ENCODE measurements at places on chromosomes 2 and 18.

- no peak for DNase-seq
Observed at GRCh38 chr2:158357699-158358098, 98.9 kb downstream of the CCDC148 start.

DNA sequence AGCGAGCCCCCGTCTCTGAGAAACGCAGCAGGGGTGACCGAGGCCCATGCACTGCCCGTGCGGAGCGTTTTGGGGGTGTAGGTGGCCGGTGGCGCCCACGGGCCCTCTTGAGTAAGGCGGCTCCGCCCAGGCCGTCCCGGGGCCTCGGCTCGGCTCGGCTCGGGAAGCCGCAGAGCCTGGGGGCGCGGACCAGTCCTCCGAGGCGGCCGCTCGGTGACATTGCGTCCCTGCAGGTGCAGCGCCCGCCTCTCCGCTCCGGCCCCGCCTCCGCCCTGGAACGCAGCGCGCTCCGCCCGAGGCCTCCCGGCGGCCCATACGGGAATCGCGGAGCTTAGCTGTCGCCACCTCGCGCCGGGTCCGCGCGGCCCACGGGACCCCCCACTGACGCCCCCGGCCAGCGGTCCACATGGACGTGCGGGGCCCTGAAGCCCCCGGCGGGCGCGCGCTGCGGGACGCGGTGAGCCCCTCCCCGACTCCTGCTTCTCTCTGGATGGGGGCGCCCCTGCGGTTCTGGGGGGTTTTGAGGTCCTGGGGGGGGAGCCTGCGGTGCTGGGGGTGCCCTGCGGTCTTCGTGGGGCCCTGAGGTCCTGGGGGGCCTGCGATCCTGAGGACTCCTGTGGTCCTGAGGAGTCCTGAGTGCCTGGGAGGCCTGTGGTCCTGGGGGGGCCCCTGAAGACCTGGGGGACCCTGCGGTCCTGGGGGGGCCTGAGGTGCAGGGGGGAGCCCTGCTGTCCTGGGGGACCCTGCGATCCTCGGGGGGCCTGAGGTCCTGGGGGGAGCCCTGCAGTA is at the start of gene HSBP1L1:
Gene HSBP1L1 (plus strand): TSS at position 314 of the 789 bp plus-strand sequence. CDS start 93 bp downstream, at position 407.
- DNase-seq, result peak; percentile 58

DNA sequence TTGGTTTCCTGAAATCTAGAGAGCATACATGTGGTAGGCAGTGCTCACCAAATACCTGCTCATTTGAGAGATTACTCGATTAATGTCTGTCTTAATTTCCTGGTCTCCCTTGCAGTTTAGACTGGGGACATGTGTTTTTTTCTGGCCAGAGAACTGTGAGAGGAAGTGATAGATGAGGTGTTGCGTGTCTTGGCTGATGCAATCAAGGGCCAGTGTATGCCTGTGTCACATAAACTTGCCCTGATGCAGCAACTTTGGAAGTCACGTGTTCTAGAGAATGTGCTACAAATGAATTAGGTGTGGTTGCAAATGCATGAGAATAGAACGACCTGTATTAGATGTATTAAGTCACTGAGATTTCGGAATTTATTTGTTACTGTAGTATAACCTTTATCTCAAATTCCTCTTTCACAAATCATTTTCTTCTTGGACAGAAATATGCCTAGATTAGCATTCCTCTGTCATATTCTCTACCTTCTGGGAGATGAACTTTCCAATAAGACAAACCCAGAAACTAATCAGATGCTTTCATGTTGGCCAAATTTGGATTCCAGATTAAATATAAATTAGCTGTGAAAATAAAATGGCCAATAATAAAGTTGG is 9.9 kb upstream of the IL1A start:
- peak; percentile 98 for DNase-seq

DNA sequence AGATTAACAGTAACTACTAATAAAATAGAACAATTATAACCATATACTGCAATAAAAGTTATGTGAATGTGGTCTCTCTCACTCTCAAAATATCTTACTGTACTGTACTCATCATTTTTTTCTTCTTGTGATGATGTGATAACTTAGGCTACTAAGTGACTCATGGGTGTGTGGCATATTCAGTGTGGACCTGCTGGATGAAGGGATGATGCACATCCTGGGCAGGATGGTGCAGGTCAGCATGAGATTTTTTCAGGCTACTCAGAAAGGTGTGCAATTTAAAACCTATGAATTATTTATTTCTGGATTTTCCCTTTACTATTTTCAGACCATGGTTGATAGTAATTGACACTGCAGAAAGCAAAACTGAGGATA is 90.7 kb downstream of the NCKAP5 start:
- no peak for DNase-seq

GRCh38 chr2:178119179-178119922 is 7.1 kb downstream of the RBM45 start:
- no peak for DNase-seq

- no peak for DNase-seq
Observed at GRCh38 chr2:37776487-37776886, 105.0 kb upstream of the CDC42EP3 start.

DNA sequence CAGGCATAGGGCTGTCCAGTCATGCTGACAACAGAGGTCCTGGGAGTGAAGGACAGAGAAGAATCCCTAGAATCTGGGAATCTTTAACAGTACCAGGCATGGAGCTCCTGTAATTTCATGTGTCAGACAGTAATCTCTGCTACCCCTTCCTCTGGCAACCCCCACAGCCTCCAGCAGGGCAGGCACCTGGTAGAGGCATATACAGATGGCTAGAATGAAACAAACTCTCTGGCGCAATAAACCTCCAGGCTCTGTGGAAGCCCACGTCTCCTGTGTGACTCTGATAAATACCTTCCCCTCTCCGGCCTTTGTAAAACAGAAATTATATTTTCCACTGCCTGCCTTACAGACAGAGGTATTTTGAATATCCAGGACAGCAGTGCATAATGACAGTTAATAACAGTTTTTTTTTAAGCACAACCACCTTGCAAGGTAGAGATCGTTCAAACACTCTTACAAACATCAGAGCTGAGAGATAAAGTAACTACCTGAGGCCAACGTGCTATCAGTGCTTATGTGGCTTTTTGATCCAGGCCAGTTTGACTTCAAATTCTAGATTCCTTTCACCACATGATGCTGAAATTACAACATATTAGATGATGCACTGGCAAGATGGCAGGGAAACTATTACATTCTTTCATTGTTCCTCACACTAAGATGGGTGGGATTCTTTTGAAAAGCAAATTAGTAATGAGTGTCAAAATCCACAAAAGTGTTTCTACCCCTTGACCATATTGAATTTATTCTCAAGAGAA is 47.7 kb upstream of the TMEM247 start:
- DNase-seq, result no peak

- DNase-seq, result no peak
Observed at GRCh38 chr18:67463829-67464228, 52.7 kb downstream of the DSEL start.

DNA sequence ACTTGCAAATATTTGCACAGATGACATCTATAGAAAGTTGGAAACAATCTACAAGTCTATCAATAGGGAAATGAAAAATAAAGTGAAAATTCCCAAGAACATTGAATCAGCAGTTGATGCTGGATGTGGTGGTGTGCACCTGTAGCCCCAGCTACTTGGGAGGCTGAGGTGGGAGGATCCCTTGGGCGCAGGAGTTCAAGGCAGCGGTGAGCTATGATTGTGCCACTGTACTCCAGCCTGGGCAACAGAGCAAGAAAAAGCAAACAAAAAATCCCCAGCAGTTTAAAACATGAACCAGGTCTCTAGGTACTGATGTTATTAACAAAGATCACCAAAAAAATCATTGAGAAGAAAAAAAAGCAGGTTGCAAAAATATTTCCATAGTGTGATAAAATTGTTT is 15.4 kb upstream of the NDUFV2 start:
- DNase-seq, result no peak

- no peak for DNase-seq
Observed at GRCh38 chr18:22505141-22505591, 87.5 kb upstream of the CTAGE1 start.

DNA sequence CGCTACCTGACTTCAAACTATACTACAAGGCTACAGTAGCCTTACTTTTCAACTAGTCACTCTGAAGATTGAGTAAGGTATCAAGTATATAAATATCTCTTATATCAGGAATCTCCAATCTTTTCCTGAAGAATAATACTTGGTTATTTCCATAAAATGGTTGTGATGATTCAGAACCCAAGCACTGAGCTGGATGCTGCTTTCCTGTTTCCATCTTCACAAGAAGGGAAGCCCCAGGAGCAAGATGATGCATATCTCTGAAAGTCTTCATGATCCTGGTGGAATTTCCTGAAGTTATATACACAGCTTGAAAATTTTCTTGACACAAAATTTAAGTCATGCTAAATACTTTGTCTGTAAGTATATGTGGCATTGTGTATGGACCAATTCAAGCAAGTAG is 243.9 kb upstream of the TANK start:
- DNase-seq, result no peak

GRCh38 chr2:10826026-10826425 is 13.4 kb upstream of the PDIA6 start:
- DNase-seq, result no peak

GRCh38 chr2:101983486-101983885 is 8.3 kb upstream of the IL1R2 start:
- no peak for DNase-seq

DNA sequence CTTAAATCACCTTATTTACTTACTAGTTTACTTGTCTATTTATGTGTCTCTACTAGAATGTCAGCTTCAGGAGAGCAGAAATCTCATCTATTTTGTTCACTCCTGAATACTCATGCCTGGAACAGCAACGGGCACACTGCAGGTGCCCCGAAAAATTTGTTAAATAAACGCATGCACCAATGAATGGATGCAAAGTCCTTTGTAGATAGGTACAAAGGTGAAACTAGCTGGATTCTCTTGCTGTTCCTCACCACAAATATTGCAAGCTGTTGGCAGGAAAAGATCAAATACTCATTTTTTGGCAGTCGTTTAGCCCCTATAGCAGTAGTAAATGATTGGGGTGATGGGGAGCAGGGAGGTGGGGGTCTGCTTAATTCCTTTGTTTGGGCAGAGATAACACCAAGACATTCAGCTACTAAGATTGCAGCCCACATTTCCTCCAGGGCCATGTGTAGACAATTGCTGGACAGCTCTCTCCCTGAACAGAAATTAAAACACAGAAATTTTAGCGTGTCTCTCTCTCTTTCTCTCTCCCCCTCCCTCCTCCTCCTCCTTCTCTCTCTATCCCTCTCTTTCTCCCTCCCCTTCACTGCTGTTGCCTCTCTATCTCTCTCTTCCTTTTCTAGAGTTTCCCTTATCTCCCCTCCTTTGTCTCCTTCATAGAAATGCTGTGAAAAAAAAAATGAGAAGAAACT is 5.4 kb downstream of the MARCHF4 start:
- no peak for DNase-seq

- no peak for DNase-seq
Observed at GRCh38 chr2:58207189-58207588, 33.9 kb downstream of the FANCL start.

DNA sequence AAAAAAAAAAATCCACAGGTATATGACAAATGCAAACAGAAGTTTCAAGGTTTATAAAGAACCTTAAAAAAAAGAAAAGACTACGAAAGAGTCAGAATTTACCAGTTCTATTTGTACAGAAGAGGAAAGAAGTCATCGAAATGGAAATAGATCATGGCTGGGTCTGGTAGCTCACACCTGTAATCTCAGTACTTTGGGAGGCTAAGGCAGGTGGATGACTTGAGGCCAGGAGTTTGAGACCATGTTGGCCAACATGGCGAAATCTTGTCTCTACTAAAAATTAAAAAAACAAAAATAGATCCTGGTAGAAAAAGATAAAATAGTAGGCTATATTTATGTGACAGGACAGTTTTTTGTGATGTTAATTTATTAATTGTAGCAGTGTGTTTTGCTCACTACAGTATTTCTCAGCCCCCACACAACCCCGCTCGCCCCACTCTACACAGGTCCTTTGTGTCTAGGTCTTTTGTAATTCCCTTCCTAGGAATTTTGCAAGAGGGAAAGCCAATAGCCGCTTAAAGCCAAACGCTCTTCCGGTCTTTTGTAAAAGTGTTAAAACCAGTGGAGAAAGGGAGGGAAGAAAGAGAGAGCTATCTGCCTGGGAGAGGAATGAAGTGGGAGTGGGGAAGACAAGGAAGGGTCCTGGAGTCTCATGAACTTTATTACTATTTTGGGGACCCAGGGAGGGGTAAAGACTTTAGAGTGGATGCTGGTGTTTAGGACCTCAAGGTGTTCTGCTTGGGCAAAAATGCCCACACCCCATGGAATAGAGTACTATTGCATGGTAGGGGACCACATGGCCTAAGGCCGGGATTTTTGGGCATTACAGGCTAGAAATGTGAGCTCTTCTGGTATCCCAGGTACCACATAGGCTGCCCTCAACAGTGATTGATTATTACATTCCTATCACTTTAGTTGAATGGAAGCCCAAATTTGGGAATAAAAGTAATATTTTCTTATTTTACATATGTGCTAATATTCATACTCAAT is 59.4 kb upstream of the XPO1 start:
- no peak for DNase-seq

GRCh38 chr2:29014811-29015421 is 33.8 kb downstream of the TOGARAM2 start:
- DNase-seq, result no peak

GRCh38 chr2:138841459-138841858 is 61.3 kb upstream of the NXPH2 start:
- no peak for DNase-seq

DNA sequence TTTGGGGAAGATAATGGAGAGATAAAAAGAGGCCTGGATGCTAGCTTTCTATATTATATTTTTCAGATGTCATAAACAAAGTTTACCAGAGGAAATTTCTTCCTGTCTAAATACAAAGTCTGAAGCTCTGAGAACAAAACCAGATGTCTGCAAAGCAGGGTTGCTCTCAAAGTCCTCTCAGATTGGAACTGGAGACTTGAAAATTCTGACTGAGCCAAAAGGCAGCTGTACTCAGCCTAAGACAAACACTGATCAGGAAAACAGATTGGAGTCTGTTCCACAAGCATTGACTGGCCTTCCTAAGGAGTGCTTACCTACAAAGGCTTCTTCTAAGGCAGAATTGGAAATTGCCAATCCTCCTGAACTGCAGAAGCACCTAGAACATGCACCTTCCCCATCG is 25.1 kb downstream of the KDM3A start:
- no peak for DNase-seq

DNA sequence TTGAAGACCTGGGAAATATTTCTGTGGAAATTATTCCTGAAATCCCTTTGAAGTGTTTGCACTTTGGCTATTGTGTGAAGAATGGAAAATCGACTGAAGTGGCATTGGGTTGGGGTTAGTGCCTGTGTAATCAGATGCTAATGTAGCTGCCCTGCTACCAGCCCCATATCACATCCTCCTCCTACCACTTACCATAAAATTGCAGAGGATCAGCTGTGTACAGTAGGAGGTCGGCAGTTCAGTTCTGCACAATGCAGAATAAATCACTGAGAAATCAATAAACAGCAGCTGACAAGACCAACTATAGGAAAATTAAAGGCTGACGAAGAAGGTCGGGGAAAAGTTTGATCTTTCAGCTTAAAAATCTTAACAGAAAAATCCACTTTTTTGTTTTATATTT is 440.9 kb downstream of the PTPRM start:
- no peak for DNase-seq

- no peak for DNase-seq
Observed at GRCh38 chr2:61405813-61406212, 65.1 kb downstream of the USP34 start.

Measured in NCI-H460 (cell line).